ENCODE measurements at places on chromosomes 11 and 22.

DNA sequence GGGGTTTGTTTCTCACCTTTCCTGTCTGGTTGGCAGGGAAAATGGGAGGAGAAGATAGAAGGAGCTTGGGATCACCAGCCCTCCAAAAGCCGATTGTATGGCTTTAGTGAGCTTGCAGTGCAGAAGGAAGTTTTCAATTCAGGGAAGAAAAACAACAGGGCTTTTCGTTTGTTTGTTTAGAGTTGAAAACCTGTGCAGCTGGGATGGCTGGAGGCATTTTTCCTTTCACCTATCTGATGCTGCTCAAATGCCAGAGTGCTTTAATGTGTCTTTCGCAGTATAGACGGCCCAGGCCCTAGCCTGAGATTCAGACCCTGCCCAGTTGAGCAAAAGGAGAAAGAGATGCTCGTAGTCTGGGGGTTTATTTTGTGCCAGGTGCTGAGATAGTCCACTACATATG lies 87.9 kb downstream of the INSC start:
- no peak for DNase-seq

DNA sequence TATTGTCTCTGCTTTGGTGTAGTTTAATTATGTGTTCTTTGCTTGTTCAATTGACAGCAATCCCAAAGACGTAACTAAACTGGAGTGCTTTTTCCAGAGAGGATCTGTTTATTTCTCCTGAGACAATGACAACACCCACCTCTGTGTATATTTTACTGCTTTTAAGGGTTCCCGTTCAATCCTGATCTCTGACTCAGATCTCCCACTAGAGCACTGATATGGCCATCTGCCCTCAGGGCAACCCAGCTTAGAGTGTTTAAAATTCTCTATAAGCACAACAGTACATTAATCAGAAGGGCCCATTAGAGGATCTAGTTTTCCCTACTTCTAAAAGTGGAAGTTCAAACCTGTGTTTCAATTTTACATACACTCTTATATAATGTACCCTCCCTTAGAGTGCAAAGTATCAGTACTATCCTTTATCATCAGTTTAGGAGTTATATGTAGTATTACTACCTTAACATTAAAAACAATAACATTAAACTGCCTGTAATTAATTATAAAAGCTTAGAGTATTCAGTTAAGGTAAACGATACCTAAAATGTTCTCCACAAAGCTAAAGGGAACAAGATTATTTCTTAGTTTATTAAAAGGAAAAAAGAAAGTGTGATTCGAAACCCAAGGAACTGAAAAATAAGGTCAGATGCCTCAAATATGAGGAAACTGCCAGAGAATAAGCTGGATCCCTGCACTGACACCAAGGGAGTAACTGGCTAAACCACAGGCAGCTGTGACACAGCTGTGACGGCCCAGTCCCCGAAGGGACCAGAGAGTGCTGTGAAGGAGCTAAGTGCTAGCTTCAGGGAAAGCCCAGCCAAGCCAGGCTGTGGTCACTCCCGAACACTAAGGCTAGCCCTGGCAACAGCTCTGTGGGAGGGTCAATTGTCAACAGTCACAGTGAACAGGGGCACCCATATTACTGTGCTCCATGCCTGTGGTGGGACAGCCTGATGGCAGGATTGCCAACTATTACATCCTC lies 15.2 kb downstream of the UFD1 start:
- no peak for DNase-seq

DNA sequence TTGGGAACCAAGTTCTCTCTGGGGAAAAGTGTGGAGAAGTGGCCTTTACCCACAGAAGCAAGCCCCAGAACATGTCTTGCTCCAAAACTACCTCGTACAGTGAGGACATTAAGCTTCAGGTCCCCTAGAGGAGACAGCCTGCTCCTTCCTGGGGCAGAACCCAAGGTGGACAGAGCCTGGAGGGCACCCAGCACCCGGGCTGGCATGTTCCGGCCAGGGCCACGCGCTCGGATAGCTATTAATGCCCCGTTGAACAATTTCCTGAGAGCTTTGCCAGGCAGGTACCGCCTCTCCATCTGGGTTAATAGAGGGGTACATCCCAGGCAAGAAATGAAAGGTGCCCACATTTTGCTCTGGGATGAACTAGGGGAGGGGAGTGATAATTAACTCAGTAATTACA lies 169.0 kb upstream of the GRK3 start:
- DNase-seq, result no peak

DNA sequence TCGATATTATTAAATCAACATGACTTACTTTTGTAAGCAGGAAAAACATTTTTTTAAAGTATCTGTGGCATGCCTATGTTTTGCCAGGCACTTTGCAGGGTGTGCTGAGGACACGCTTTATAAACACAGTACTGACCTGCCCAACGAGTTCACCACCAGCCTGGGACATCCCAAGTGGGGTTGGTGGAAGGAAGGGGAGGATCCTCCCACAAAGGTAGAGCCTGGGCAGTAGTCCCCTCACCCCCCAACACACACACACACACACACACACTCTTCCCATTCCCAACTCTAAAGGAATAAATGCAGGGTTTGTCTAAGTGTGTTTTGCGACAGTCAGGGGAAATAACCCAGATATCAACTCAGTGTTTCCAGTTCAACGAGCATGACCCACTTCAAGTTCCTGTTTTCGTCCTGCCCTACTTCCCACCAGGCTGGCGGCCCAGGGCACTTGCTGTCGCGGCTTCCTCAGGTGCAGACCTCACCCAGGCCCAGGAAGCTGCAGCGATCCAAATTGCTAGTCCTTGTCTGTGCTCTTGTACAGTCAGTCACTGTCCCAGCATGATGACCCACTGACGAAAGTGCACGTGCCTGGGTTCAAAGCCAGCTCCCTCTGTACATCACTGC lies 3.1 kb downstream of the CERK start:
- DNase-seq, result no peak

DNA sequence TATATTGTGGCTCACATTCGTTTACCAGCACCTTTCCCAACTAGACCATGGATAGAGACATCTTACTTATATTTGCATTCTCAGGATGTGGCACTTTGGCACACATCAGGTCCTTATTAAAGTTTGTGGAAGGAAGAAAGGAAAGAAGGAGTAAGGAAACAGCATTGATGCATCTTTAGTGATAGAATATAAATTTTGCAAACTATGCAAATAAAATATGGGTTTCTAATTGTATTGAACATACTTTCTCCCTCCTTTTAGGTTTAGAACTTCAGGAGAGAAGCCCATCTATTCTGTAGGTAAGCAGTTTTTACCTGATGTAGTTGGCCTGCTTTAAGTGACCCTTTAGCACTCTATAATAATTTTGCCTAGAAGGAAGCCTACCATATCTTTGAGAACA lies 20.4 kb downstream of the MRPL48 start:
- no peak for DNase-seq
